Hematopoietic multipotent progenitor cell treated with erythropoietin and hydrocortisone succinate and interleukin-3 and kit ligand, for 15 days (in vitro differentiated cells): ENCODE measurements at places on chromosomes 1 and 21.
A peak's percentile ranks its signal among the peaks of the same experiment; 100 is the strongest.

- DNase-seq: peak; percentile 68
Measured at GRCh38 chr1:53860967-53861411, 22.9 kb upstream of the NDC1 start.

GRCh38 chr1:89309828-89310227 is 37.2 kb upstream of the GBP5 start:
- no peak for DNase-seq

DNA sequence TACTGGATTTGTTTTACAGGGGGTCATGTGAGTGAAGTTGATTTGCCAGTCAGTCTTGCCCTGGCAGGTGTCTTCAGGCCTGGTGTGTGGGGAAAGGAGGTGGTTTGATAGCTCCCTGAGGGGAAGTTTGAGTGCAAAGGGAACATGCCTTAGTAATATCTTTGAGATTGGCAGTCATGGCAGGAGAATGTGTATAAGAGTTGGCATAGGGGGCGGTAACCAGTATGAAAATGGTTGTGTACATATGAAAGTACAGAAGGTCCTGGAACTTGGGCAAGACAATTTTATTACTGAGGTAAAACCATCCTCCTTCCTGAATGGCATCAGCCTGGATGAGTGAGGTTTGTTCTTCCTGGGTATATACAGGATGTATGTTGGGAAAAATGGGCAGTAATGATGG is 37.6 kb upstream of the PLA2G5 start:
- no peak for DNase-seq

DNA sequence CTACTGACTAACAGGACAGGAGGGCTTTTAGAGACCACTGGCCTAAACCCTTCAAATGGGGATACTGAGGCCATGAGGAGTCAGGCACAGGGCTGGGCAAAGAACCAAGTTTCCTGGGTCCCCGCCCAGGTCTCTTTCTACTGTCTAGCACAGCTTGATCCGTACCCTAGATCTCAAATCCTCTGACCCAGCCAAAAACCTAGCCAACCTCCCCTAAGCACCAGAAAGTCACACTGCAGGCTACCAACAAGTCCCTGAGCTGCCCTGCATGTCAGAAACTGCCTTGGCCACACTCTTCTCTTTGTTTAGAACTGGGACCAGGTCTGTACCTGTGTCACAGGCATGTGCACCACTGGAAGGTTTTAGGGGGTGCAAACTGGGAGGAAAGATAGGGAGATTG is 33.6 kb downstream of the AHDC1 start:
- DNase-seq: no peak

GRCh38 chr1:188466539-188466938 is 1637.8 kb downstream of the PLA2G4A start:
- DNase-seq: no peak

DNA sequence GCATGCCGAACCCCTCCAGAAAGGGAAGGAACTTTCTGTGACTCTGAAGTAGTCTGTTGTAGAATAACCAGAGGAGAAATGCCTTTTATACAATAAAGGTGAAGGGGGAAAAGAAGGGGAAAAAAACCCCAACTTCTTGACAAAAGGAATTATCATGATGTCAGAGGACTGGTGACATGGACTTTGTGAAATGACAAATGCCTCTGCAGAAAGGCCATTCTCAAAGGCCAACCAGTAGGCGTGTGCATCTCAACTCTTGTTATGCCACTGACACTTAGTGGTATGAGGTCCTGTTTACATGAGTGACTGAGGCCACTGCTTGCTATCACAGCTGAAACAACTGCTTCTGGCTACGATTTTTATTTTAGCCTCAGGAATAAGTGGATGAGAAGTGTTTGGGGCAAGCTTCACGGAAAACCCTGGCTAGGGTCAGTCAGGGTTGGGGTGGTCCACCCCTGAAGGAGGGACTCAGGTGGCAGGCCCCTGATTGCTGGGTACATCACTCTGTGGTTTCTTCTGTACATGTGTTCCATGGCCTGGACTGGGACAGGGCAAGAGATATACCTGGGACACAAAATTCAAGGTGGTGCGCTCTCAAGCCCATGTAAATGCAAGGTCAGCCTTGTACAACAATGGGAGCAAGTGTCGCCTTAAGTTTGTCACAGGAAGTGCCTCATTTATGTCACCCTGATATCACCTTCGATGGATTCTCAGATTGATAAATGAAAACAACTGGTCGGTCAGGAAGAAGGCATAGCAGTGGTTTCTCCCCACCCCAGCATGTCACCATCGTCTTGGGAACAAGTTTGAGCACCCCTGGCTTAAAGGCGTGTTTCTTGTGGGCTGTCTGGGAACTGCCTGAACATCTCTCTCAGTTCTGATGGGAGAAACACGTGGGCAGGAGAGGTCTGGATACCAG is 12.4 kb downstream of the RUNX1 start:
- no peak for DNase-seq

DNA sequence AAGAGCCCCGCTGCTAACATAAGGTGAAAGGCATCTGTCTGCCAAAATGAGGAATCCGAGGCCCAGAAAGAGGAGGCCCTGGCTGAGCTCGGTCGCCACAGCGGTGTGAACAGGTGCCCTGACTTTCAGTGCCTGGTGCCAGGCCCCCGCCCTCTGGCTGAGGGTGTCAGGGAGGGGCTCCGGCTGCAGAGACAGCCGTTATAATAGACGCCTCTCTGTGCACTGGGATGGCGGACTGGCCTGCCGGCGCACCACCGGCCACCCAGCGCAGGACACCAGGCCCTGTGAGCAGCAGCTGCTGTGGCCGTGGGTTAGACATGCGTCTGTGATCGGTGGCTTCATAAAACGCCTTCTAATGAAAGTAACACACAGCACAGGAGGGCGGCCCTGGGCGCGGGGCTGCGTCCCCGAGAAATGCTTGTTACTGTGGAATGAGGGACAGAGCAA is 51.4 kb upstream of the ACTRT2 start:
- no peak for DNase-seq

- DNase-seq: no peak
Measured at GRCh38 chr1:160167580-160167979, 16.2 kb downstream of the ATP1A4 start.

DNA sequence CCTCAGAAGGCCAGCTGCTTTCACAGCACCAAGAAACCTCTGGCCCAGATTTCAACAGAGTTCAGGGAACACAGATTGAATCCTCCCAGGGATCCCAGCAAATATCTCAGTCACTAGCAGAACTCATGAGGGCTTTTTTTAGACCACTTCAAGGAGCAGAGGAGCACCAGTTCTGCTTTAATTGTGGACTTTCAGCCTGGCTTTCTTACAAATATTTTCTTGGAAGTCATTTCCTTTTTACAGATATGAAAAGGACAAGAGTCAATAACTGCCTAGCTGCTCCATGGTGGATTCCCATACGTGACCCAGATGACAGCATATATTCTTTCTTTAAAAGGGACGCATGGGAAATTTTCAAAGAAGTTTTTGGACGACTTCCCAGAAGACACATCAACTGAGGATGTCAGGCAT is 6.4 kb upstream of the LRRC8B start:
- no peak for DNase-seq

DNA sequence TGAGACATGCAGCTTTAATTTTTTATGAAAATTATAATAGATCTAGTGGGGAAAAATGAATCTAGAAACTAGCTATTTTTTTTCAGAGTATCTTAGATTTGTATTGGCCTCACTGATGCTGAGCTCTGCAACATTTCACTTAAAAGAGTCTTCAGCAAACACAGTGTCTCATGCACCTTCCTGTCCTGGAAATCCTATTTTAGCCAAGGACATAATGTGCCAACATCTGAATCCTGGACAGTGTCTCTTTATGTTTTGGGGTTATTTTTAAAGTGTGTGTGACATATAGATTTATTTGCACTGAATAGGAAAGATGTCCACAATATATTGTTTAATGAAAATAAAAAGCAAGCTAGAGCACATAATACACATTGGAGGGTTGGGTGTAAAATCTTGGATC is 199.1 kb upstream of the FMN2 start:
- DNase-seq: no peak

DNA sequence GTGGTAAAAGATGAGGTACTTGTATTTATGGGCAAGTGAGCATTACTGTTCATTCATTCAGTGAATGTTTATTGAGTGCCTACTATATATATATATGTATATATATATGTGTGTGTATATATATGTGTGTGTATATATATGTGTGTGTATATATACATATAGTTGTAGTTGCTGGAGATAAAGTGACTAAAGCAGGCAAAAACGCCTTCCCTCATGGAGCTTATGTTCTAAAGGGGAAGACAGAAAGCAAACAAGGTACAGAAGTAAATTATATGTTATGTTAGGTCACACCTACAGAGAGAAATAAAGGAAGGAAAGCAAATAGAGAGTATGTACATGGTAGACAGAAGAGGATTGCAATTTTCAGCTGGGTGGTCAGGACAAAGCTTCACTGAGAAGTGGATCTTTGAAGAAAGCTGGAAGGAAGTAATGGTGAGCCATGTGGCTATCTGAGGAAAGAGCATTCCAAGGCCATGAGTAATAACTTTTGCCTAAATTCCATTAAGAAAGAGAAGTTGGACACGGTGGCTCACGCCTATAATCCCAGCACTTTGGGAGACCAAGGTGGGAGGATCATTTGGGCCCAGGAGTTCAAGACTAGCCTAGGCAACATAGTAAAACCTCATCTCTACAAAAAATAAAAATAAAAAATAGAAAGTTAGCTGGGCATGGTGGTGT is 33.5 kb upstream of the KLF17 start:
- DNase-seq: no peak

DNA sequence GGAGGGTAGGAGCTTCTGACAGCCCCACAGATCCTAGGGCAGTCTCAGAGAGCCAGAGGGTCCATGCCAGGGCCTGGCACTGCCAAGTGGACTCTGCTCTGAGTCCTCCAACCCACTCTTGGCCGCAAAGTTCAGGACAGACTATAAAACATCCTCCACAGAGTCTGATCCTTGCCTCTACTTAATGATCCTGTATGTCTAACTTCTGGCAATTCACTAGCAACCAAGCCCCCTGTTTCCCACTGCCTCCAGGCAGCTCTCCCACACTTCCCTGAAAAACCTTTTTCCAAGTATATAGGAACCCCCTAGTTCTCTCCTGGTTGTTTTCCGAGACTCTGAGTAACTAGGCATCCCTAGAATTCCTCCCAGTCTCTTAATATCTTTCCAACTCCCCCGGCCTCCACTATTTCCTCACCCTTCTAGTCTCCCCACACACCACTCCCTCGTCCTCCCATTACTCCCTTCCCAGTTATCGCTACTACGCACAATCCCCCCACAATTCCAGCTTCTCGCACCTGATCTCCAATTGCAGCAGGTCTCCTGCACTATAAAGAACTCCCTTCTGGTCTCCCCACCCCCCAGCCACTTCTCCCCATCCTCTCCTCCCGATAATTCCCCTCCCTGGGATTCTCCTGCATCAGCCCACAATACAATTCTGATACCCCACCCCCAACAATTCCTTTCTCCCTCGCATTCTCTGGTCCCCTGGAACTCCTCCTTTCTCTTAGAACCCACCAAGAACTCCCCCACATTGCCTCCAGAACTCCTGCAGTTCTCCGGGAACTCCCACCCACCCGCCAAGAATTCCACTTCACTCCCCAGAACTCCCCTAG is 574 bp downstream of the IGSF9 start:
- DNase-seq: no peak

DNA sequence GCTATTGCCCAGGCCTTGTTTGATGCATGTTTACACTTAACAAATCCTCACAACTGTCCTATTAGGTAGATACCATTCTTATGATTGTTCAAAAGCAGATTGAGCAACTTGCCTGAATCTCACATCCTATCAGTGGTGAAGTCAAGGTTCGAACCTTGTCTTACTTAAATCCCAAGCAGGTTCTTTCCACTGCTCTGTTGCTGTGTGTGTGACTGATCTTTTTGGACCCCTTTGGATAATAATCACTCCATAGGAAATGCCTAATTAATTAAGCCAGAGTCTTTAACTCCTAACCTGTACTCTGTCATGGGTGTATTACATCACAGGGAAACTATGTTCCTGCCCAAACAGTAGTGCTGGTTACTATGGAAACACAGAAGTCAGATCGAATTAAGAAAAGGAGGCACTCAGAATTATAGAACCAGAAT is 84.2 kb downstream of the SPATA46 start:
- no peak for DNase-seq

- no peak for DNase-seq
Measured at GRCh38 chr1:56644919-56645676, at the start of gene PRKAA2. Gene PRKAA2, plus strand, starts transcription at chr1:56645314. Its CDS starts 74 bp downstream, at chr1:56645388.

DNA sequence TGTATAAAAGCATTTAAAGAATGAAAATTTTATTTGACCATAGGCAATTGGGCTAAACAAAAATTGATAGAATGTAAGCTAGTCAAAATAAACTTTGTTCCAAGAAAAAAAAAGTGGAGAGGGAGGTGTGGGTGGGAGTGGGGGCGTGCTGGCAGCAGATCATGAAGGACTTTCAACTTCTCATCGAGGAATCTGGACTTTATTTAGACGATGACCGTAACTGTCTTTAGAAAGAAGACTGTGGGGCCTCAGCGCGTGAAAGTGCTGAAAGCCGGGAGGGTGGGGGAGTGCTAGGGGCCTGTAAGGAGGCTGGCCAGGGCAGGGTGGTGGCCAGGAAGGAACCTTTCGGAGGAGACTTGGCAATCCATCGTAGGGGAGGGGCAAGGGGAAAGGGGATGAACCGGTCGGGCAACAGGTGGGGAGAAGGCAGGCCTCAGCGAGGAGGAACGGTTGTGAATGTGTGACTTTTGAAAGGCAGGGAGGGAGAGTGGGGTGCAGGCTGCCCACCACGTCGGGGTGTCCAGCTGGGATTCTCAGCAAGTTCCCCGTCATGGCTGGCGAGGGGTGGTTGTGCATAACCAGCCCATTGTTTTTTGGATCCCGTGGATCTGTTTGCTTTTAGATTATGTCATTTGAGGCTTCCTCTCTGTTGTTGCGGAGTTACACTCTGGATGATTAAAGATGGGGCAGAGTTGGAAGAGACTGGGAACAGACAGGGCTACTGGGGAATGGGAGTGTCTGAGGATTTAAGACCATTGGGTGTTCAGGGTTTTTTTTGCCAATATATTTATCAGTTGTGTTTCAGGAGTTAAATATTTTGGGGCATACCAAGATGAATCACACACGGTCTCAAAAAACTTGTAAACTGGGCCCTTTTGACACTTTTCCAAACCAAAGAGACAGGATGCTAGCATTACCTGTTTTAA is 35.5 kb downstream of the HUNK start:
- no peak for DNase-seq

GRCh38 chr1:66291531-66291864 is 242.5 kb upstream of the SGIP1 start:
- no peak for DNase-seq

DNA sequence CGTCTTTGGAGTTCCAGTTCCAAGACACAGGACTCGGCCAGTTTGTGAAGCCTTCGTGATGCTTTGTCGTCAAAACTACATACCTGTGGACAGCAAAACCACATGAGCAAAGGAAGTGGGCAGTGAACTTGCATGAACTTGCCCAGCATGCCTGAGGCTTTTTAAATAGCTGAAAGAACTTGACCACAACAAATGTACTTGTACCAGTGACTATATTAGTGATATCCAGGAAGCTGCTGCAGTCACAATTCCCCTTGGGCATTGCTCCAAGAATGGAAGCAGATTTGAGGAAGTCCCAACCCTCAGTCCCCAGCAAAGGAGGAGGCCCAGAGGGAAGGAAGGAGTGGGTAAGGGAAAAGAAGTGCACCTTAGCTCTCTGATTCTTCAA is 2.6 kb downstream of the FUCA1 start:
- no peak for DNase-seq
